Skeletal muscle cell (primary cell): ENCODE measurements at places on chromosomes 12 and 14.

- DNase-seq: peak; percentile 98
Observed at GRCh38 chr12:10721651-10722501, 1.2 kb downstream of the YBX3 start.

GRCh38 chr12:116547955-116548501 is 11.2 kb upstream of the MAP1LC3B2 start:
- DNase-seq: peak; percentile 40

- DNase-seq: no peak
Observed at GRCh38 chr12:32507942-32508320, 108.6 kb downstream of the FGD4 start.

DNA sequence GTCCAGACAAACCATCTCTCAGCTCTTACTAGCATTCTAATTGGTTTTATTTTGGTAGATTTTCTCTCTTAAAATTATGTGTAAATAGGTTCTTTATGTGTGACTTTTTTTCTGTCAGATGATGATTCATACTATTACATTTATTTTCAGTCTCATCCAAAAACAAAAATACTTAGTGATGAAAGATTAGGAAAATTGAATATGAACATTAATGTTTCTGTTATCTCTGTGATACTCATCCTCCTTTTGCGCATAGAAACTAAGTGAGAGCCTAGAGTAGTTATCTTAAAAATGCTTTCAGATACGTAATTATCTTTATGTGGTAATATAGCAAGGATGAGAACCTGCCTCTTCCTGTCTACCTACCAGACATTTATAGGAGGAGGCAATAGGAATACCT is 84.1 kb upstream of the MON2 start:
- no peak for DNase-seq

DNA sequence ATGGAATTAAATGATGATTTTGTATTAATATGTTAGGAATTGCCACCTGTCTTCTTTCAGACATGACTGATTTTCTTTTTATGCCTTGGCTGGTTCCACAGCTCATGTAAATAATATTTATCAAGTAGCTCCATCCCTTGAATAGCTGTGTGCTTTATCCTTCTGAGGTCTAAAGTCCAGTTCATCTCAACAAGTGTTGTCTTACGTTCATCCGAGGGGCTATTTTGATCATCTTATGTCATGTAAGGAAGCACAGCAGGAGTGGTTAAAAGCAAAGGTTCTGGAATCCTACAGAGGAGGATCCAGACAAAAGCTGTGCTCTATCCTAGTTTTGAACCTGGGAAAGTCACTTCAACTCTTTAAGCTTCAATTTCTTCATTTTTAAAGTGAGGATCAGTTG is 123.7 kb upstream of the ATP2B1 start:
- DNase-seq: no peak

- no peak for DNase-seq
Observed at GRCh38 chr12:82648259-82648909, 38.3 kb upstream of the TMTC2 start.

- DNase-seq: no peak
Observed at GRCh38 chr12:66533767-66534166, 145.1 kb downstream of the GRIP1 start.

DNA sequence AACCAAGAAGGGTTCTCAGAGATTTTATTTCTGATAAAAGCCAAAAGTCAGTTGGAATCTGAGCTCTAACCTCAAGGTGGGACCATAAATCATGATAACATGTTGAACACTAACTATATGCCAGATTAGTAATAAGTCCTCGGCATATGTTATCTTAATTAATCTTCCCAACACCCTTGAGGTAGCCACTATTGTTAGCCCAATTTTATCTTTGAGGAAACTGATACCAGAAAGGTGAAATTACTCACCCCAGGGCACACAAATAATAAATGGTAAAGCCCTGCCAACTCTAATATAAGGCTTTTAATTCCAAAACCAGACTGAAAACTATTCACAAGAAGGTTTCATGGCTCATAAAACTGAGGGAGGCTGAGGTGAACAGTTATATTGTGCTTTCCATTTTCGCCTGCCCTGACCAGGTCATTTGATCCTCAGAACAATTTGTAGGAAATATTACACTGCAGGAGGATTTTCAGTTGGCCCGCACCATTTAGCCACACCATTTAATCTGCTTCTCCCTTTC is 16.1 kb upstream of the NUAK1 start:
- no peak for DNase-seq

GRCh38 chr14:50381823-50382287 is 14.8 kb downstream of the CDKL1 start:
- DNase-seq: no peak

- no peak for DNase-seq
Observed at GRCh38 chr14:92241966-92242595, 80.9 kb upstream of the SLC24A4 start.

DNA sequence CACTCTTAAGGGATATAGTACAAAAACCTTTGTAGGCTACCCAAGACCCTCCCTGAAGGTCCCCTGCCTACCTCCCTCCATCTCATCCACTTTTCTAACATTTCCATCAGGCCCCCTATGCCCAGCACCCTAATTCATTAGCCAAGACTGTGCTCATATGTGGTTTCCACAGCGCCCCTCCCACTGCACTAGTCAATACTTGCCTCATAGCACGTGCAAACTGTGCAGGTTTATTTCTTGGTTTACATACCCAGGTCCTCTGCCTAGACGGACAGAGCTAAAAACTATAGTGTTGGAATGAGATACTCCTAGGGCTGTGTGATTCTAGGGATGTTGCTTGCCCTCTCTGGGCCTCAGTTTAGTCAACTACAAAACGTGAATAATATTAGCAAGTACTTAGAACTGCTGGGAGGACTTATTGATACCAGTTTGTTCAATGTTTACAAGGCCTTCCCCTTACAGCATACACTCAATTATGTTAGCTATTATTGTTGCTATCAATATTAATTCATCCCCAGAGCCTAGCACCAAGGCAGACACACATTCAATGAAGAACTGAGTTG is 50.4 kb downstream of the NUAK1 start:
- no peak for DNase-seq

DNA sequence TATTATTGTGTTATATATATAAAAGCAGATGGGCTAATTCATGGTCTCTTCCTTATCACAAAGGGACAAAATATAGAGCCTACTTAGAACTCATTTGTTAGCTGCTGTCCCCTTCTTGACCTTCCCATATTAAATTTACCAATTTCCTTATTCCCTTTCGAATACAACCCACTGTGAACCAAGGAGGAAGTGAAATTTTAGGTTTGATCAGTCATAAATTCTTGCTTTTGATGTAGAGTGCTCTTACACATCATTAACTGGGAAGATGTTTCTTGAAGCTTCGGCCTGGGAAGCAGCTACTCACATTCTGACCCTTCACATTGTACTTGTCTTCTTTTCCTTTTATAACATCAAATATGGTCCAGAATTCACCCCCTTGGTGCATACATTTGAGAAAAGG is 579.0 kb downstream of the LRFN5 start:
- no peak for DNase-seq

- no peak for DNase-seq
Observed at GRCh38 chr12:53502983-53503728, 2.1 kb downstream of the TARBP2 start.

DNA sequence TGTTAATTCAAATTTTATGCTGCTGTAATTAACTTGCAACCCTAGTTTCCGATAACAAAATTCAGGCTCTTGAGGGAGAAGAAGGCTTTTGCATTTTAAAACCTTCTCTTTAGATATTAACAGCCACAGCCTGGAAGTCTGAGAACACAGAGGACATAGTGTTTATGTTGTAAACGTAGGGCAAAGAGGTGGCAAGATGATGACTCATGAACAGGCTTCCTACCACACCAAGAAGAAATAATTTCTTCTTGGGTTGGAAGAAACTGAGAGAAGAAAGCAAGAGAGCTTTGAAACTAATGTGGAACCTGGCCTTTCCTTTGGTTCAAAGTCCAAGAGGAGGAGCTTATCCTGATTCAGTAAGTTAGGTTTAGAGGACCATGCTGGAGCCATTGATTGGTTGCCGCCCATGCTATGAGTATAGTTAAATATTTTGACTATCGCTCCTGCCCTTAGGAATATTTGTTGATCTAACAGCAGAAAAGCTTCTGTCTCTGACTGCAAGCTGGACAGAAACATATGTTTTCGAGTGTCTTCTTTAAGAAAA is 31.8 kb downstream of the CCDC198 start:
- DNase-seq: no peak

GRCh38 chr12:50398931-50399330 is 1.8 kb upstream of the LARP4 start:
- DNase-seq: no peak

GRCh38 chr14:56137453-56137807 is 19.2 kb downstream of the PELI2 start:
- no peak for DNase-seq

DNA sequence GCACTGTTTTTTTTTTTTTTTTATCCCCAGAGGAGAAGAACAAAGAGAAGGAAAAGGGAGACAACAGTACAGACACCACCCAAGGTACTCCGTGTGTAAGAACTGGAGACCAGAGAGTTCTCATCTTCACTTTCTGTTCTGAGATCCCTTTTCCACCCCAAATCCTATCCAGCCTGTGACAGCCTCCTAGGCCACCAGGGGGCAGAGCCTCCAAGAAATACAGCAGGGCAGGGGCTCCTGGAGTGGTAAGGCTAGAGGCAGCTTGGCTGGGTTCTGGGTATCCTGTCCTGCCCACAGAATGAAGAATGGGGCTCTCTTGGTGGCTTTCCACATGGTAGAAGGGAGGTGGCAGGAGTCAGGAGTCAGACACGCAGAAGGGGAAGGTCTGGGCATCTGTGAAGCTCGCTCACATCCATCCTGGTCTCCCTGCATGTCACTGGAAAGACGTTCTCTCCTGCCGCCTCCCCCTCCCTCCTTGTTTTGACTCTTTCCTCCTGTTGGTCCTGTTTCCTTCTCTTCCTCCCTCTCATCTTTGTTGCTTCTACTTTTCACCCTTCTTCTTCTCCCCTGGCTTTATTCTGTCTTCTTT is 12.0 kb downstream of the CLSTN3 start:
- no peak for DNase-seq

- DNase-seq: no peak
Observed at GRCh38 chr12:15787778-15788177, 1.4 kb downstream of the EPS8 start.

- DNase-seq: no peak
Observed at GRCh38 chr12:4443616-4444015, 2.0 kb downstream of the FGF6 start.

DNA sequence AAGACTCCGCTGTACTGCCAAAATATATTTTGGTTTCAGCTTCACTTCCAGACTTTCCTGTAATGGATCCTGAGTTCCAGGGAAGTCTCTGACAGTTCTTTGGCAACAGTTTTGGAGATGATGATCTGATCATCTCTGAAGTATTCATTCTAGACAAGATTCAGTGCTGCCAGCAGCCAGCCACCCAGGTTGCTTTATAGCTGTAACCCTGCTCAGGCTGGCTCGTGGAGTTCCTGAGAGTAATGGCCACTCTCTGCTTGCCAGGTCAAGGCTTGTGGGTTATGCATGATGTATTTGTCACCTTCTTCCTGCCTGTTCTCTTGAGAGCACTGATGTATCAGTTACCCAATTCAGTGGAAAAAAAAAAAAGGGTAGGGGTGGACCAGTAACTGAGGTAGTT is 124.3 kb downstream of the PPHLN1 start:
- peak; percentile 63 for DNase-seq

- no peak for DNase-seq
Observed at GRCh38 chr14:53386362-53386761, 233.2 kb upstream of the DDHD1 start.

GRCh38 chr14:41901089-41901488 is 294.4 kb downstream of the LRFN5 start:
- no peak for DNase-seq

GRCh38 chr12:22525426-22525825 is 18.9 kb downstream of the C2CD5 start:
- DNase-seq: no peak
